ENCODE measurements at places on chromosomes 3 and 15.

- DNase-seq: no peak
These were observed 36.5 kb downstream of the ATP13A3 start for GRCh38 chr3:194450341-194450740.

DNA sequence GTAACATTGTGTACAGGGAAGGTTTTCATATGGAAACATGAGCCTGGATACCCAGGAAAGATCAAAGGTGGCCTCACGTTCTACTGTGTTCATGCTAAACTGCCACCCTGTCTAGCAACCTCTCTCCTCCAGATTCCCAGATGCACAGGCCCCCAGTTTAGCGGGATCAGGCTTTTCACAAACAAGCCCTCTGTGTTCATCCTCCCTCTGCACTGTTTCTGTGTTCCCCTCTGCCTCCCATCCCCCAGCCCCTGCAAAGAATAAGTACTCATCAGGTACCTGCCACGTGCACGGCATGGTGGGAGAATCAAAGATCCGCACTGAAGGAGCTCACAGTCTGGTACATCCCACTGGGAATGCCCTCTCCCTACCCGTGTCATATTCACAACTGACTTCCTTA is 46.1 kb downstream of the TMEM266 start:
- DNase-seq: no peak

GRCh38 chr3:125515421-125515820 is 4.6 kb downstream of the SNX4 start:
- DNase-seq: no peak

- DNase-seq: no peak
These were observed 99.6 kb downstream of the MITF start for GRCh38 chr3:69838696-69839515.

DNA sequence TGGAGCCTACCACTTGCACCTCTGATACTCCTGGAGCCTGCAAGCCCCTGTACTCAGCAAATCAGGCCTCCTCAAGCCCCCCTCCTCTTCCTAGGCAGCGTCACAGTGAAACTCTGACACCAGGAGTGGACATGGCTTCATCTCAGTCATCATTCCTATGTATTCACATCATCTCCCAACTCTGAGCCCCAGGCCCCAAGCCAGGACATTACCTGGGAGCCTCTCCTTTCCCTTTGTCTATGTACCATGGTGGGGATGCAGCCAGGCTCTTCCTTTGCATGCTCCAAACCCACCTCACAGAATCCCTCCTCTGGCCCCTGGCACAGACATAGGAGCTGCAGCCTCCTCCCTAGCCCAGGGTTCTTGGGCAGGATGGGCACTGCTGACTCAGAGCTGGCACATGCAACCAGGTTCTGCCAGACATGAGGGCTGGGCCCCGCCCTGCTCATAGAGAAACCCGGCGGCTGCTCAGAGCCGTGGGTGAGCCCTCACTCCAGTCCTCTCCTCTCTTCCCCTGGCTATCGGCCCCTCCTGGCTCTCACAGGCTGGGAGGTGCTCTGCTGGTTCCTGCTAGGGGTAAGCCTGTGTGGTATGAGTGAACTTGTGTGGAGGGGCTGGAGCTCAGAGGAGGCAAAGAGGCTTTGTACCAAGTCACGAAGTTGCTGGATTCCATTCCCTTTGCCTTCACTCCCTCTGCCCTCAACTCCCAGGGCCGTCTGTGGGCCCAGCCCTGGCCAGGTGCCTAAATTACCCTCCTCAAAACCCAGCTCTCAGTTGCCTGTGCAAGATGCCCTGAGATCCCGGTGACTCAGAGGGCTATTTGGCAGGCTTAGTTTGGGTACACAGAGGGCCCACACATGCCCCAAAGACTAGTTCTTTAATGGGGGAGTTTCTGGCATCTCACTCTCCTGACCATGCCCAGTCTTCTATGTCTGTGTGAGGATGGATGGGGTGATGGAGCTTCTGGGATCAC is 1.9 kb upstream of the PLCD1 start:
- DNase-seq: peak; percentile 13

DNA sequence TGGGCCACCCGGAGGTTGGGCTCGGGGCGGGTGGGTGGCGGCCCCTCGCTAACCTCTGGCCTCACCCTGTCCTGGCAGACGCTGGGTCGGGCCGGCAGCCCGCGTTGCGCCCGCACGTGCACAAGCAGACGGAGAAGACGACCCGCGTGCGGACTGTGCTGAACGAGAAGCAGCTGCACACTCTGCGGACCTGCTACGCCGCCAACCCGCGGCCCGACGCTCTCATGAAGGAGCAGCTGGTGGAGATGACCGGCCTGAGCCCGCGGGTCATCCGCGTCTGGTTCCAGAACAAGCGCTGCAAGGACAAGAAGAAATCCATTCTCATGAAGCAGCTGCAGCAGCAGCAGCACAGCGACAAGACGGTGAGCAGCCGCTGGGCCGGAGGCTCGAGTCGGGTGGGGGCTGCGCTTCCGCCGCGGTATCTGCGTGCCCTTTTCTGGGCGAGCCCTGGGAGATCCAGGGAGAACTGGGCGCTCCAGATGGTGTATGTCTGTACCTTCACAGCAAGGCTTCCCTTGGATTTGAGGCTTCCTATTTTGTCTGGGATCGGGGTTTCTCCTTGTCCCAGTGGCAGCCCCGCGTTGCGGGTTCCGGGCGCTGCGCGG is 3.7 kb downstream of the ISL2 start:
- no peak for DNase-seq

- DNase-seq: no peak
These were observed 42.1 kb downstream of the CDCP1 start for GRCh38 chr3:45103753-45104714.

- DNase-seq: no peak
These were observed 85.8 kb downstream of the LINGO1 start for GRCh38 chr15:77546870-77547269.

- no peak for DNase-seq
These were observed 3.4 kb downstream of the CIB2 start for GRCh38 chr15:78127882-78128281.

- no peak for DNase-seq
These were observed 271.4 kb upstream of the RARB start for GRCh38 chr3:25156626-25157025.

Measured in activated CD4-positive, CD25-positive, alpha-beta regulatory T cell treated with anti-CD3 and anti-CD28 coated beads, Interleukin-2, amount 50 U/mL, for 16 hours (primary cell).